ENCODE measurements at places on chromosomes 11 and 22. TPM values are rescaled to one million over a fixed set of nuclear protein-coding genes. Genes with fewer than 3 reads are reported as not detected.
A peak's percentile ranks its signal among the peaks of the same experiment; 100 is the strongest.

Gene INTS4
- total RNA-seq, result 26.9 TPM

Gene HBB
- total RNA-seq, result not detected

Gene LYVE1
- total RNA-seq, result 1.2 TPM

Gene ST14
- not detected for total RNA-seq

Gene OR4D11
- not detected for total RNA-seq

Gene OR52N4
- total RNA-seq, result not detected

Gene SLC22A12
- total RNA-seq, result not detected

GRCh38 chr11:119615003-119615881, 113.8 kb downstream of the NECTIN1 start:
- no peak for DNase-seq

- no peak for DNase-seq
Measured at GRCh38 chr11:134345237-134345550, 13.4 kb downstream of the GLB1L2 start.

- no peak for DNase-seq
Measured at GRCh38 chr22:27765706-27766291, 35.8 kb downstream of the MN1 start.

GRCh38 chr11:64150481-64151239, 15.3 kb downstream of the MACROD1 start:
- no peak for DNase-seq

DNA sequence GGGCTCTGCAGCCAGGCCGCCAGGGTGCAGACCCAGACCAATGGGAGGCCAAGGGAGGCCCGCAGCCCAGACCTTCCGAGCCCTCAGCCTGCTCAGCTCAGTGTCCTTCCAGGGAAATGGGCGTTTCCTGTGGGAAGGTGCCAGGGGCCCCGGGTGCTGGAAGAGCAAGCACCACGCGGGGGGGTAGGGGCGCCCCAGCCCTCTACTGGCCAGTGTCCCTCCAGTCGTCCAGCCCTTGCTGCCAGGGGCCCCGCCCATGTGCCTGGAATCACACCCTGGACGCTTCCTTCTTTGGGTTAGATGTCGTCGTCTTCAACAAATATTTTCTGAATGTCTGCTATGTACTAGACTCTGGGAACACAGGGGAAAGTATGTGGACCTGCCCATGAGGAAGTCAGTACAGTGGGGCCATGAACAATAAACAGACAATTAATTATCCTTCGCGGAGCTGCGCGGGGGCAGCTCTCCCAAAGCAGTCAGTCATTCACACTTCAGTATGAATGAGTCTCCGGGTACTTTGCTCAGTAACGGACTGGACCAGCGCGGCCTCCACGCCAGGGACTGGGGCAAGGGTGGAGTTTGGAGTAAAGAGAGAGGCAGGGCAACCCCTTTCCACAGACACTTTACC, 60.2 kb downstream of the CDKN1C start:
- no peak for DNase-seq

- no peak for DNase-seq
Measured at GRCh38 chr11:72112978-72113808, 698 bp upstream of the ANAPC15 start.

- no peak for DNase-seq
Measured at GRCh38 chr11:123364080-123364479, 66.0 kb upstream of the GRAMD1B start.

DNA sequence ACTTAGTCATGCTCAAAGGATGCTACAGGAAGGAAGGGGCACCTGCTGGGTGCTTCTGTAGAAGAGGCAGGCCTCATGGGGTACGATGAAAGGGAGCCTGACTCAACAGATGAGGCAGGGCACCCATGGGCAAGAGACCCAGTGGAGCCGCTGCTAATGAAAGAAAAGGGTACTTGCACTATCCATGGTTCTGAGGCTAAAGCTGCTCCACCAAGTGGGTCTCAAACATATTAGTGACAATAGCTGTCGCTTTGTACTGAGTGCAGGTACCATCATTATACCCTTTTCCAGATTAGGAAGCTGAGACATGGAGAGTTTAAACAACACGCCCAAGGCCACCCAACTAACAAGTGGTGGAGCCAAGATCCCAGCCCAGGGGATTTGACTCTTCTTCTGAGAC, 127.5 kb upstream of the SERPIND1 start:
- no peak for DNase-seq

DNA sequence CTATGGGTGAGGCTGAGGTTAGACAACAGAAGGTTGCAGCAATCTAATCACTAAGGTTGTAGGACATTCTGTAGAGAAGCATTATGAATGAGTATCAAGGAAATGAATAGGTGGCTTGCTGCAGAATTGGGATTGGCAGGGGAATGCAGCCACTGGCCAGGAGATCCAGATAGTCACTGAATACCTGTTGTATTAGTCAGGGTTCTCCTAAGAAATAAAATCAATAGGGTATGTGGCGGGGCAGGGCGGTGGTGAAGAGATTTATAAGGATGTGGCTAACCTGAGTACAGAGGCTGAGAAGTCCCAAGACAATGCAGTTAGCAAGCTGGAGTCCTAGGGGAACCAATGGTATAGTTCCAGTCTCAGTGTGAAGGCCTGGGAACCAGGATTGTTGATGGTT, 163.0 kb downstream of the SPON1 start:
- no peak for DNase-seq

GRCh38 chr11:83147895-83148294, 9.0 kb upstream of the PCF11 start:
- no peak for DNase-seq

GRCh38 chr11:119021631-119022030, 3.1 kb downstream of the TRAPPC4 start:
- no peak for DNase-seq

DNA sequence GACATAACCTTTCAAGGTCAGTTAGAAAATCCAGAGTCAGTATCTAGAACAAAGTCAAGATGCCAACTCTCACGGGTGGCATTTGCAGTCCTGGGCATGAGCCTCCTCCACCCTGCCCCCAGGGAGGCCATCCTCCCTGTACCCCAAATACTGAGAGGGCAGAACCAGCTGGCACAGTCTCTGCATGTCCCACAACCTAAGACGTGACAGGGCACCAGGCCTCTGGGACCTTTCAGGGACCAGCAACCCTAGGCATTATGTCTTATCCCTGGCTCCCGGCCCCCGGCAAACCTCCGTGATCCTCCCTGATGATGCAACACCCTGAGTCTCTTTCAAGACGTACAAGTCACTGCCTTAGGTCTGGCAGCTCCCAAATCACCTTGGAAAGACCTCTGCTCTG, 2.0 kb downstream of the MB start:
- no peak for DNase-seq

DNA sequence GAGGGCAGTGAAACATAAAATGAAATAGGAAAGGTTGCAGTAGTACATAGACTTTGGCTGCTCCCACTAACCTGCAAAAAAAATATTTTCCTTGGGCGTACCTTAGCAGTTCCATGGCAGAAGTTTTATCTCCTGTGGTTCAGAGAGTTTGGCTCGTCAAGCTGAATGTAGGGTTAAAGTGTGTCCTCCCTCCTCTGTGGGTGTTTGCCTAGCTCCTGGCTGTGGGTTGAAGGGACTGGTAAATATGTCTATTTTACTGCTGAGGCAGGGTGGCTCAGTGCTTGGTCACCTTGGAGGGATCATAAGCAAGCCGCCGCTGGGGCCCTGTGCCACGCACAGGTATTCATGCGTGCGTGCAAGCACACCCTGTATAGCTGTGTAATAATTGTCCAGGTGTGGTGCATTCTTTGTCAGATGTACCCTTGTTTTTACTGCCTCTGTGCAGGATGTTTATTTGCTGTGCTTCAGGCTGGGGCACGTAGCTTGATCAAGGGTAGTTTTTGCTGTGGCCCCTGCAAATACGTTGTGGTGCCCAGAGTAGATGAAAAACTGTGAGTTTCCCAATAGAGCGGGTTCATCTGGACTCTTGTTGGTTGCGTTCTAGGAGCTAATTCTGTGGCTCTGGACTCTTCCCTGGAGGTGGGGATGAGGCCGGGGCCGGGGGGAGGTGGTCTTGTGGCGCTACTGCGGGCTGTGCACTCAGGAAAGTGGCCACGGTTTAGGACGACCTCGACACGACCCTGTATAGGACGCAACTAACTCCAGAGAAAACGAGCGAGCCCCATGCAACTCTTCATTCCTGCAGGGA, 732 bp upstream of the SORL1 start:
- DNase-seq, result no peak

DNA sequence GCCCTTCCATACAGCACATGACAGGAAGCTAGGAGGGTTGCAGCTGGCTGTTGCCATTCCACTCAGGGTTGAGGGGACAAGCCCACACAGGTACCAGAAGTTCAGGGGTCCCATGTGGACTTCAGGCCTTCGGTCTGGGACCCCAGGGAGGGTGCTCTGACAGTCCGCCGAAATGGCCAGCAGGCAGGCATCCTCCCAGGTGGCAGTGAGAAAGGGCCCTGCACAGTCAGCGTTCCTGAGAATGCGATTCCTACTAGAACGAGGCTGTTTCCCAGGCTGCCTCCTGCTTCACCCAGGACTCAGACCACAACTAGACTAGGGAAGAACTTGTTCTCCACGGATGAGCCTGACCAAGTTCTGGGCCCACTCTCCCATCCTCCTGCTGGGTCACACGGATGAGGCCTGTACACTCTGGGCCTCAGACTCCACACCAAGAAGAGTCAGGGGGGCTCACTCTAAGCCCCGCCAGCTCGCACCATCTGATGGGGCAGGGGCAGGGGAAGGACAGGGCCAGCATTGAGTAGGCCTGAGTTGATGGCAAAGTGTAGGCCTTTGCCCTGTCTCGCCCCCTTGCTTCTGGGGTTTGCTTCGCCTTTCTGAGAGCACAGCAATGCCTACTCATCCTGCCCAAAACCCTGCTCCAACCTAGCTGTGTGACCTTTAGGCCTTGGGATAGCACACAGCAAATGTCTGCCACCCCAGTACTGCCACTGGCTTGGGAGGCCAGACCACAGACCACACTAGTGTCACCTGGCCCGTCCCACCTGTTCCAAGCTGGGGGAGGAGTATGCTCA, 14.0 kb downstream of the KCNQ1OT1 start:
- DNase-seq, result peak; percentile 68

GRCh38 chr11:76808996-76809395, 25.8 kb downstream of the TSKU start:
- DNase-seq, result no peak

DNA sequence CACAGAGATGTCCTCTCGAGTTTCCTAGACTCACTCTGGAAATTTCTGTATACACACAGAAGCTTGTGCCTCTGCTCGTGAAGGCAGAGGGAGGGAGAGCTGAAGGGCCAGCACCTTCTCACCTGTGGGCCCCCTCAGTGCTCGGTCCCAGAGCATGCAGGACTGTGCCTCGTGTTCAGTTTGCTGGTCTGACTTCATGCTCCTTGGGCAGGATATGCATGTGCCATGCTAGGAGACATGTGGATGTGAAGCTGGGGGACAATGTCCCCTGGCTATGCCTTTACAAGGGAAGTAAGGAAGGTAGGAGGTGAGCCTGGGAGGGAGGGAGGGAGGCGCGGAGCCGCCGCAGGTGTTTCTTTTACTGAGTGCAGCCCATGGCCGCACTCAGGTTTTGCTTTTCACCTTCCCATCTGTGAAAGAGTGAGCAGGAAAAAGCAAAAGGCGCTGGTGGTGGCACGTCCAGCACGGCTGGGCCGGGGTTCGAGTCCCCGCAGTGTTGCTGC, 22.6 kb downstream of the NEAT1 start:
- no peak for DNase-seq

DNA sequence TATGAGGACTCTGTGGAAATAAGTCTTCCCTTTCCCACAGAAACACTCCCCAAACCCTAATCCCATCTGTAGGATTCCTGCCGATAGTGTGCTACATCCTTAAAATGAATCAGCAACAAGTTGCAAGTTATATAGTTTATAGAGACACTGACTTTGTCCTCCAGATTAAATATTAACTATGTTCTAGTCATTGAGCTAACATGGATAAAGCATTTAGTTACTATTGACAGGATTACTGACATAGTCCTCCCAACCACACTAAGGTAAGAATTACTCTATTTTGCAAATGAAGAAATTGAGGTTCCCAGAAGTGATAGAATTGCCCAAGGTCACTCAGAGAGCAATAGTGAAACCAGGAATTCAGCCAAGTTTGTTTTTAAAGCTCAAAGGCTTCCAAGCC, 1.9 kb downstream of the OR52M1 start:
- no peak for DNase-seq

Data from chondrocyte (in vitro differentiated cells).